ENCODE measurements at places on chromosomes 1 and 21. TPM values are rescaled to one million over a fixed set of nuclear protein-coding genes. Genes with fewer than 3 reads are reported as not detected.

- H3K4me1 ChIP-seq = peaks cover 8% of the 10 kb centered on the region
- peaks cover 2% of the 10 kb centered on the region for H3K36me3 ChIP-seq
- H3K27ac ChIP-seq = no peak overlapping the region
- peaks cover 20% of the 10 kb centered on the region for H3K27me3 ChIP-seq
- H3K4me3 ChIP-seq = no peak overlapping the region
- DNase-seq = no peak
These were observed 384.9 kb downstream of the HLX start for GRCh38 chr1:221263831-221264767.

DNA sequence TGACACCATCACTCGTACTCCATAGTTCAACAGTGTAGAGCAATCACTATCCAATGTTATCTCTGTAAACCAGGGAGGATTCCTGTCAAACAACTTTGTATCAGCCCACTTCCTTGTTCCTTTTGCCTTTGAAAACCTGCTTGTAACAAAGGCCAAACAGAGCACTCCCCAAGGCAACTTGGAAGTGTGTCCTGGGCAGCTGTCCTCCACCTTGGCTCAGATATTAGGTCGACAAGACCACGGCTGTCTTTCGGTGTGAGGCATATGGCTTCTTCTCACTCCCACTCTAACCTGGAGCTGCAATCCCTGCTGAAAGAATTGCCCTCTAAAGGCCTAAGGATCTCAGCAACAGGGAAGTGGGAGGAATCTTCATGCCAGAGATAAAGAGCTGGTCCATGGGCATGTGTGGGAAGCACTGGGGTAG, 66.7 kb downstream of the ITPKB start:
- DNase-seq = no peak
- H3K4me3 ChIP-seq = no peak overlapping the region
- H3K36me3 ChIP-seq = no peaks in the 10 kb centered on the region
- H3K27me3 ChIP-seq = no peaks in the 10 kb centered on the region
- H3K27ac ChIP-seq = peak overlapping the region; percentile 60
- H3K4me1 ChIP-seq = peaks cover 16% of the 10 kb centered on the region

The THEM5 gene
- total RNA-seq = not detected

DNA sequence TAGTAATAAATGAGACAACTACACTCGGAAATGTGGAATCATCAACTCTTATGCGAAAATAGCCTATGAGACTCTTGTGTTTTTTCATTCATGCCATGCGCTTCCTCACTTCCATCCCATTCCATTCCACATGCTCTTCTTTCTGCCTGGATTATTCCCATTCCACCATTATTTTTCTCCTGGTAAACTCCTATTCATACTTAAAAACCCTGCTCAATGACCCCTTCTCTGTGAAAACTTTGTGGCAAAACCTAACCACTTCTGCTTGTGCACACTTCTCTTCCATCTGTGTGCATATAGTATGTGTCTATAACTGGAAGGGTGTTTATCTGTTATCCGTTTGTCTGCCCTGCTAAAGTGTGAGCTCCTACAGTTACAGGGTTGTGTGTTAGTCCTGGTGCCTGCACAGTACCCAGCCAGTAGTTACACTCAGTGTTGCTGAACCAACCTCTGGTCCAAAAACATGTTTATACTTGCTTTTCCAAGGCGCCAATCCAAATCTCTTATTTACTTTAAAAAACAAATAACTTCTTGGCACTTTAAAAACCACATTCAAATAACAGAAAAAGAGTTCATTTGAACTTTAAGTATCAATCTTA, 10.7 kb downstream of the EPHX1 start:
- H3K27me3 ChIP-seq = no peaks in the 10 kb centered on the region
- peaks cover 18% of the 10 kb centered on the region for H3K4me1 ChIP-seq
- no peak for DNase-seq
- H3K27ac ChIP-seq = no peak overlapping the region
- H3K36me3 ChIP-seq = peaks cover 11% of the 10 kb centered on the region

The TSSK3 gene
- total RNA-seq = 6.6 TPM

GRCh38 chr21:19124691-19125090, 721.1 kb upstream of the TMPRSS15 start:
- H3K4me3 ChIP-seq = no peak overlapping the region
- no peak for DNase-seq
- no peaks in the 10 kb centered on the region for H3K4me1 ChIP-seq
- H3K27ac ChIP-seq = no peak overlapping the region
- H3K36me3 ChIP-seq = no peaks in the 10 kb centered on the region
- H3K27me3 ChIP-seq = peaks cover 6% of the 10 kb centered on the region

The OR2G6 gene
- 0.04 TPM for total RNA-seq

GRCh38 chr1:113252166-113252565, 138.1 kb upstream of the MAGI3 start:
- no peak overlapping the region for H3K27ac ChIP-seq
- H3K36me3 ChIP-seq = no peaks in the 10 kb centered on the region
- DNase-seq = no peak
- no peaks in the 10 kb centered on the region for H3K27me3 ChIP-seq
- no peak overlapping the region for H3K4me3 ChIP-seq

The HSD11B1 gene
- not detected for total RNA-seq

The ACOT11 gene
- total RNA-seq = 10.3 TPM

DNA sequence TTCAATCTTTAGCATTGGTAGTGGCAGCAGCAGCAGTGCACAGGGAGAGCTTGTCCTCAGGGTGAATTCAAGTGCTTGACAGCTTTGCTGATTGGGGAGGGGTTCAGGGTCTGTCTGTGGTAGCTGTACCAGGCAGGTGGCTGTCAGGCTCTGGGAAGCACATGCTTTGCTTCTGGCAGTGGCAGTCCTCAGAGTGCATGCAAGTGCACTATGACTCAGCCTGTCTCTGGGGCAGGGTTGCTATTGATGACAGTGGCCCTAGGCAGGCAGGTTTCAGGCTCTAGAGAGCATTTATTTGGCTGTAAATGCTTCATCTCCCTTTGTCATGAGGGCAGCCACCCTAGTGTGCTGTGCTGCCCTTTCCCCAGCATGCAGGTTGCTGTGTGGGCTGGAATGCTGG, 251.9 kb upstream of the LRRC7 start:
- no peak for DNase-seq
- no peak overlapping the region for H3K27ac ChIP-seq
- peaks cover 9% of the 10 kb centered on the region for H3K4me1 ChIP-seq
- peaks cover 1% of the 10 kb centered on the region for H3K27me3 ChIP-seq
- no peak overlapping the region for H3K4me3 ChIP-seq

DNA sequence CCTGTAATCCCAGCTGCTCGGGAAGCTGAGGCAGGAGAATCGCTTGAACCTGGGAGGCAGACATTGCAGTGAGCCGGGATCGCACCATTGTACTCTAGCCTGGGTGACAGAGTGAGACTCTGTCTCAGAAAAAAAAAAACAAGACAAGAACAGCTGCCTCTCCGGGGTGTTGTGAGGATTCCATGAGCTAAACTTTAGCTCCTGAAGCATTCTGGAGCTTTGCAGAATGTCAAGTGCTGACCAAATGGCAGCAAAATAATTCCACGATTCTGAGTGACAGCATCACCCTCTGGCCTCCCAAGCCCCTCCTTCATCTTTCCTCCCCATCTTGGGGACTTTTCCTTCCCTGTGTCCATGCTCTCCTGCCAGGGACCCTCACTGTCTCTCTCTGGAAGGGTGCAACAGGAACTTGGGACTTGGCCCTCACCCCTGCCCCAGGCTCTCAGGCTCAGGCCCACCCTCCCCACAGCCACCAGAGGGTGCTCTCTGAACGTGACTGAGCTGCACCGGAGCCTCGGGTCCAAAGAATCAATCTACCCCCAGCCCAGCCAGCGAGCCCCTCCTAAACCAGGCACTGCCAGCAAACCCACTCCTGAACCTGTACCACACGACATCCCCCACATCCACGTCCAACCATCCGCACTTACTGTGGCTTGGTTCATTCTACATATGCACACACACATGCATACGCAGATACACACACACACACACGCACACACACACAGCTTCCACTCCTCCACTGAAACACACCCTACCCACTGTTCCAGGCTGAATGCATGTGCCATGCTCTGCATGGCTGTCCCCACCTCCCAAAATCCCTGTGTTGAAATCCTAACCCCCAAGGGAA, 45.7 kb downstream of the ACOT7 start:
- no peak overlapping the region for H3K4me3 ChIP-seq
- H3K27me3 ChIP-seq = no peaks in the 10 kb centered on the region
- H3K4me1 ChIP-seq = peaks cover 2% of the 10 kb centered on the region
- no peaks in the 10 kb centered on the region for H3K36me3 ChIP-seq

DNA sequence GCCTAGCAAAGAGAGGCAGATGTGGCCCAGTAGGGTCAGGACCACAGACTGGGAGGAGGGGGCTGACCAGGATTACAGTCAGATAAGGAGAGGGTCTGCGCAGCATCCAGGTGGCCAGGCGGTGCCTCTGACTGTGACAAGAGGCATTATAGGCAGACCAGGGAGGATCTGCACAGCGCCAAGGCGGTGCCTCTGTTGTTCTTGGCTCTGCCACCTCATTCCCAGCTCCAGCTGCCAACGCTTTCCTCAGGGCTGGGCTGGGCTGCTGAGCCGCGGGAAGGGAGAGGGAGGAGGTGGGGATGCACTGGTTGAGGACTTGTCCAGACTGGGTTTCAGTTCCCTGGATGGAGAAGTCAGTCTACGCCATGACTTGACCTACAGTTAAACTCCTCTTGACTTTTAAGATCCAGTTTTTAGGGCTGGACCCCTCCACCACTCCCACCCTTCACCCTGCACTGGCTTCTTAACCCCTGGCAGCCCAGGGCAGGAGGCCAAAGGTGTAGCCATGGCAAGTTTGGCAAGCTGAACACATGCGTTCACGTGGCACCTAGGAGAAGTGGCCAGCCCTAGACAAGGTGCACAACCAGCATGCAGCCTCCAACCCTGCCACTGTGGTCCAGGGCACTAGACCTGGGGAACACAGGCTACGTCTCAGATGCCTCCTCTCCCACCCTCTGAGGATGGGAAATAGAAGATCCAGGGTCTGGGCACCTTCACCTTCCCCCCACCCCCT, 4.5 kb upstream of the CRABP2 start:
- peak overlapping the region; percentile 32 for H3K4me3 ChIP-seq
- H3K36me3 ChIP-seq = peaks cover 3% of the 10 kb centered on the region
- peaks cover 77% of the 10 kb centered on the region for H3K4me1 ChIP-seq
- peak overlapping the region; percentile 96 for H3K27ac ChIP-seq

The FOXD2 gene
- 0.60 TPM for total RNA-seq

GRCh38 chr1:170254371-170254770, 108.6 kb downstream of the NTMT2 start:
- H3K4me3 ChIP-seq = no peak overlapping the region
- H3K27ac ChIP-seq = no peak overlapping the region
- no peaks in the 10 kb centered on the region for H3K27me3 ChIP-seq
- no peak for DNase-seq
- H3K4me1 ChIP-seq = no peaks in the 10 kb centered on the region

GRCh38 chr1:116760996-116761665, 6.9 kb downstream of the CD2 start:
- H3K27me3 ChIP-seq = no peaks in the 10 kb centered on the region
- no peak overlapping the region for H3K27ac ChIP-seq
- no peaks in the 10 kb centered on the region for H3K36me3 ChIP-seq
- no peak overlapping the region for H3K4me3 ChIP-seq
- DNase-seq = no peak

DNA sequence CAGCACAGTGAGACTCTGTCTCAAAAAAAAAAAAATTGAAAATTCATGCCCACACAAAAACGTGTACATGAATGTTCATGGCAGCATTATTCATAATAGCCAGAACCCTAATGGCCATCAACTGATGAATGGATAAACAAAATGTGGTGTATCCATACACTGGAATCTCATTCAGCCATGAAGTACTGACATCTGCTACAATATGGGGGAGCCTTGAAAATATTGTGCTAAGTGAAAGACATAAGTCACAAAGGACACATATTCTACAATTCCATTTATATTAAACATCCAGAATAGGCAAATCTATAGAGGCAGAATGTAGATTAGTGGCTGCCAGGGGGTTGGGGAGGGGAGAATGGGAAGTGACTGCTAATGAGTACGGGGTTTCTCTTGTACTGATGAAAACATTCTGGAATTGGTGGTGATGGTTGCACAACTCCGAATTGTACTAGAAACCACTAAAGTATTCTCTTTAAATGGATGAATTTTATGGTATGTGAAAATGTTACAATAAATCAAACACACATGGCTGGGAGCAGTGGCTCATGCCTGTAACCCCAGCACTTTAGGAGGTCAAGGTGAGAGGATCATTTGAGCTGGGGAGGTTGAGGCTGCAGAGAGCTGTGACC, 33.0 kb upstream of the KCNN3 start:
- H3K27me3 ChIP-seq = peaks cover 2% of the 10 kb centered on the region
- H3K27ac ChIP-seq = no peak overlapping the region
- no peaks in the 10 kb centered on the region for H3K4me1 ChIP-seq
- H3K36me3 ChIP-seq = no peaks in the 10 kb centered on the region
- H3K4me3 ChIP-seq = no peak overlapping the region

GRCh38 chr1:88399690-88400089, 284.4 kb upstream of the PKN2 start:
- H3K27me3 ChIP-seq = no peaks in the 10 kb centered on the region
- H3K4me1 ChIP-seq = no peaks in the 10 kb centered on the region
- no peaks in the 10 kb centered on the region for H3K36me3 ChIP-seq
- H3K4me3 ChIP-seq = no peak overlapping the region
- no peak for DNase-seq

- H3K27ac ChIP-seq = no peak overlapping the region
- no peaks in the 10 kb centered on the region for H3K4me1 ChIP-seq
- H3K27me3 ChIP-seq = peaks cover 30% of the 10 kb centered on the region
These were observed 23.9 kb downstream of the TRPM2 start for GRCh38 chr21:44377201-44377921.

GRCh38 chr1:85624361-85624760, 43.8 kb downstream of the CCN1 start:
- no peak overlapping the region for H3K27ac ChIP-seq
- no peak for DNase-seq
- H3K4me3 ChIP-seq = no peak overlapping the region
- peaks cover 8% of the 10 kb centered on the region for H3K4me1 ChIP-seq
- H3K36me3 ChIP-seq = peaks cover 35% of the 10 kb centered on the region

DNA sequence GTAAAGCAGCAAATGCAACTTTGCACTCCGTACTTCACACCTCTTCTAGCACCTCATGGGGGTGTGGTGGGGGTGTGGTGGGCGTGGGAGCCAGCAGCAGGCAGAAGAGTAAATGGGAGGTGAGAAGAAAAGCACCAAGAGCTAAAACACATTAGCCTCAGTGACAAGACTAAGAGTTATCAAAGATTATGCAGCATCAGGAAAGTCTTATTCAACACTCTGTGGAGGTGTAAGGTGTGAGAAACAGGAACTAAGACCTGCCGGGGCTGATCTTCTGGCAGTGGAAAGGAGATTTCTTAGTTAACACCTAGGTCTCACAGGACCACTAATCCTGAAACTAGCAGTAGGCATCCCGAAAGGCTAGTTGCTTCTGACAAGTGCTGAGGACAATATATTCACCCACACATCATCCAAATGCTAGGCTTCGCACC, 9.9 kb downstream of the TGFBR3 start:
- no peaks in the 10 kb centered on the region for H3K36me3 ChIP-seq
- DNase-seq = no peak
- H3K4me1 ChIP-seq = peaks cover 22% of the 10 kb centered on the region
- H3K27me3 ChIP-seq = peaks cover 53% of the 10 kb centered on the region

DNA sequence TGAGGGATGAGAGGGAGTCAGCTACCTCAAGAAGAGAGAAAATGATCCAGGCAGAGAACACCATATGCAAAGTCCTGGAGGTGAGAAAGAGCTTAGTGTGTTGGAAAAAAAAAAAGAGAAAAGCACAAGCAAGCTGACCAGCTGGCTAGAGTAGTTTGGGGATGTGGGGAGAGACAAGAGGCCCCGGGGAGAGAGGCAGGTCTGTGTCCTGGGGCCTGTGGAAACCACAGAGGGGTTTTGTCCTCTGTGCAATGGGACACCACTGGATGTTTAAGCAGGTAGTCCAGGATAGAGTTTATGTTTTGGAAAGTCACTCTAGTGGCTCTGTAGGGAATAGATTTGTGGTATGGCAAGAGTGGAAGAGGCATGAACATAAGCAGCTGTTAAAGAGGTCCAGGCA, 14.4 kb upstream of the CHI3L1 start:
- H3K27ac ChIP-seq = no peak overlapping the region
- no peaks in the 10 kb centered on the region for H3K36me3 ChIP-seq
- H3K4me1 ChIP-seq = peaks cover 2% of the 10 kb centered on the region
- no peak overlapping the region for H3K4me3 ChIP-seq
